ENCODE measurements at places on chromosomes 11 and 22. TPM values are rescaled to one million over a fixed set of nuclear protein-coding genes. Genes with fewer than 3 reads are reported as not detected.

The TEX54 gene
- total RNA-seq, result not detected

The TUBA8 gene
- total RNA-seq, result 1.5 TPM

The RIMBP3B gene
- 0.11 TPM for total RNA-seq

The SAA4 gene
- total RNA-seq, result not detected

The SLC3A2 gene
- total RNA-seq, result 45.0 TPM

The NLRP10 gene
- total RNA-seq, result not detected

The CRYBB2 gene
- total RNA-seq, result not detected

The OLFML1 gene
- 48.0 TPM for total RNA-seq

The FAM83F gene
- total RNA-seq, result 3.1 TPM

The CCDC15 gene
- total RNA-seq, result 12.1 TPM

The RNF215 gene
- 10.7 TPM for total RNA-seq

The NOX4 gene
- 5.4 TPM for total RNA-seq

The MAPK8IP2 gene
- total RNA-seq, result 1.2 TPM

The SERHL2 gene
- total RNA-seq, result 4.0 TPM

The SYTL2 gene
- 123 TPM for total RNA-seq

The CLTCL1 gene
- total RNA-seq, result 7.0 TPM

The RAB39A gene
- 4.0 TPM for total RNA-seq

All from urinary bladder (tissue), 4 donors.